ENCODE measurements at places on chromosomes 3 and 15.

DNA sequence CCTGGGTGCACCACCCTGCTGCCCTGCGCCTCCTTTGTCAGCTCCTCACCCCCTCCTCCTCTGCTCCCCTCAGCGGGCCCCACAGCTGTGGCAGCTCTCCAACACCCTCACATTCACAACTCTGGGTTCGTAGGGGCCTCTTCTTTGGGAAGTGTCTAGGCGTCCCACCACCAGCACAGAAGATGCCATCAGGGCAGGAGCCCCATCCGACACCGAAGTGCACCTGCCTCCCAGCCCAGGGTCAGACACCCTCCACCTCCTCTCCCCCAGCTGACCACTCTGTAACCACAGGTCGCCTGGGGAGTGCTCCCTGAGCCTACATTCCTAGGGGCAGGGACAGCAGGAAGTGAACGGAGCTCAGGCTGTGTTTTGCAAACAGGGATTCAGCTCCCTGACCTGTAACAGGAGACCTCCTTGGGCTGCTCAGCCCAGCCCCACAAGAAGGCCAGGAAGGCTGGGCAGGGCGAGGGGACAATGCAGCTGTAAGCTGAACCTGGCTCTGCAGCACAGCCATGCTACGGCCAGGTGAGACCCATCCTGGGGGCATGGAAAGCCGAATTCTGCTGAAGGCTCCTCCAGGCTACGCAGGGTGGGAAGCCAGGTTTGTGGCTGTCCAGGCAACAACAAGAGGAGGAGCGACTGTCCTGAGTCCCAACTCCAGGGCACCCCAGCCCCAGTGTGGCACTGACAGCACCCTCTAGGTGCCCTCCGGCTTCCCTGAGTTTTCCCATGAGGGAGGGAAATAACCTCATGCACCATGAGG, 269.0 kb downstream of the GOLGA6L6 start:
- no peak for DNase-seq

GRCh38 chr15:74243431-74243830, 7.3 kb downstream of the CCDC33 start:
- DNase-seq, result no peak

GRCh38 chr3:188149587-188149986, 4.4 kb upstream of the LPP start:
- DNase-seq, result no peak

DNA sequence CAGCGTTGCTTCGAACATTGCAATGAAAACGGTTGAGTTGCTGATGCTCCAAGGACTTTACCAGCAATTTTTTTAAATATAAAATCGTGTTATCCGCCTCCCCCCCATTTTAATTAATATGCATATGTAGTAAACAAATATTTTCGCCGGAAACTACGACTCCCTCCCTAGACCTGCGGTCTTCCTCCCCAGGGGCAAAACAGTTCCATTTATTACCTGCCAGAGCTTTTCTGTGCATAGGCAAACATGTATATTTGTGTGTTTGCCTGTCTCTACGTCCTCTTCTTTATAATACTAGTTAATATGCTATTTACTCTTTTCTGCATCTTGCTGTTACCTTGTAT, 593 bp upstream of the RSL24D1 start:
- no peak for DNase-seq

- DNase-seq, result no peak
Measured at GRCh38 chr3:164174059-164174458, 904.2 kb downstream of the SI start.

- DNase-seq, result no peak
Measured at GRCh38 chr3:194933465-194933864, 247.8 kb downstream of the FAM43A start.

- DNase-seq, result no peak
Measured at GRCh38 chr3:127568586-127568985, 21.9 kb downstream of the TPRA1 start.

- DNase-seq, result no peak
Measured at GRCh38 chr3:42836150-42837123, 27.2 kb downstream of the ACKR2 start.

DNA sequence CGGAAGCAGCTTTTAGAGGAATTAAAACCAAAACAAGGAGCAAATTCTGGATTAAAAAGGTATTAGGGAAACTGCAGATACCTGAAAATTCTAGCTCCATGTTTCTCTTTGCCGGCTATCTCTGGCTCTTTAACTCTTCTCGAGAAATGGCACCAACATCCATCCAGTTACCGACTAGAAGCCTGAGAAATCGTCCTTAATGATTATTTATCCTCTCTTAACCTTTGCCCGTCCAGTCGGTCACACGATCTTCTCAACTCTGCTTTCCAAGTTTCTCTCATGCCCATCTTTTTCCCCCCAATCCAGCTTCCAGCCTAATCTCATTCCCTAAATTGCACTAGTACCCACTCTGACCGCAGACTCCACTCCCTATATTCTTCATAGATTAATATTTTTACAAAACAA, 596 bp upstream of the SGO1 start:
- no peak for DNase-seq
